Naive thymus-derived CD8-positive, alpha-beta T cell (primary cell): ENCODE measurements at places on chromosomes 3 and 15. TPM values are rescaled to one million over a fixed set of nuclear protein-coding genes. Genes with fewer than 3 reads are reported as not detected.

SQOR gene
- total RNA-seq: 30.4 TPM

LMAN1L gene
- 0.80 TPM for total RNA-seq

LSAMP gene
- total RNA-seq: not detected

FBLN2 gene
- total RNA-seq: 9.5 TPM

BOC gene
- not detected for total RNA-seq

FGF12 gene
- total RNA-seq: not detected

SMCO1 gene
- total RNA-seq: not detected

TLR9 gene
- 2.4 TPM for total RNA-seq

THPO gene
- not detected for total RNA-seq

WDR93 gene
- not detected for total RNA-seq

ADAMTS7 gene
- total RNA-seq: 0.16 TPM

HGD gene
- total RNA-seq: 5.5 TPM

GRCh38 chr15:34608517-34608916 is 25.1 kb upstream of the GOLGA8B start:
- no peak for DNase-seq

- no peak for DNase-seq
Measured at GRCh38 chr3:29145360-29145759, 135.5 kb upstream of the RBMS3 start.

- DNase-seq: no peak
Measured at GRCh38 chr3:14319654-14320182, 82.7 kb upstream of the SLC6A6 start.

DNA sequence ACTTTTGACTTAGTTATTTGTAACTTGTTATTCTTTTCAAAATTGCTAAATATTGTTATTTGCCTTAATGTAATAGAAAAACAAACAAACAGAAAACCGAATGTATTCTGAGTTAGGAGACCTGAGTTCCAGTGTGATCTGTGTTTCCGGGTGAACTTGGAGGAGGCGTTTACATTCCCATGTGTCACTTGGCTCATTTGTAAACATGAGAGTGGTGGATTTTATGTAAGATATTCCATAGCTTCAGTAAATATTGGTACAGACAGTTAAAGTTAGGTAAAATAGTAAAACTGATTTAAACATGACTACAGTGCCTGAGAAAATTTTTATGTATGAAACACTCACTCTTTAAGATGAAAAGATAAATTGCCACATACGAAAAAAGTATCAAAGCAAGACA is 287.3 kb upstream of the POU1F1 start:
- DNase-seq: no peak

- no peak for DNase-seq
Measured at GRCh38 chr3:176740906-176741663, 456.2 kb downstream of the TBL1XR1 start.

DNA sequence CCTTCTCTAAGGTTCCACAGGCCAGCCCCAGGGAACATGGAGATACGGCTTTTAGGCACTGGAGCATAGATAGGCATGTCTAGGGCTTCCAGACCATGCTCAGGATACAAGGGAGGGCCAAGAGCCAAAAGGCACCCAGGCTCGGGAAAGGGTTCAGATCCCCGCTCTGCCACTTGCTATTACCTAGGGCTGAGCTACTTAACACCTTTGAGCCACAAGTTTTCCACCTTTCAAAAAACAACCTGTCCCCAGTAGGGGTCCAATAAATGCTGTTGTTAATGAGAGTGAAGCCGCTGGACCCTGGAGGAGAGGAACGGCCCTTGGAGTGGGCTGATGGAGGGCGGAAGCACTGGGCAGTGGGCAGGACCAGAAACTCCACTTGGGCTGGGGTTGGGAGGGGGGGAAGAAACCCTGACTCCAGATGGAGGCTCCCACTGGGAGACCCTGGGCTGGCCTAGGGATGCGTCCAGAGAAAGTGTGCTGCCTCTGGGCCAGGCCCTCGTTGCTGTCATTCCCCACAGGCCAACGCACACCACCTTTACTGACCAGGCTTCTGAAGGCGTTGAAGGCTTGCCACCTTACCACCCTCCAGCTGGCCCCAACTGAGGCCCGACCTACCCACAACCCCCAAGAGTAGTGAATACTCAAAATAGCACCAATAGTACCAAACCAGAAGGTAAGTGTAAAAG is 8.6 kb upstream of the ITPKA start:
- no peak for DNase-seq

DNA sequence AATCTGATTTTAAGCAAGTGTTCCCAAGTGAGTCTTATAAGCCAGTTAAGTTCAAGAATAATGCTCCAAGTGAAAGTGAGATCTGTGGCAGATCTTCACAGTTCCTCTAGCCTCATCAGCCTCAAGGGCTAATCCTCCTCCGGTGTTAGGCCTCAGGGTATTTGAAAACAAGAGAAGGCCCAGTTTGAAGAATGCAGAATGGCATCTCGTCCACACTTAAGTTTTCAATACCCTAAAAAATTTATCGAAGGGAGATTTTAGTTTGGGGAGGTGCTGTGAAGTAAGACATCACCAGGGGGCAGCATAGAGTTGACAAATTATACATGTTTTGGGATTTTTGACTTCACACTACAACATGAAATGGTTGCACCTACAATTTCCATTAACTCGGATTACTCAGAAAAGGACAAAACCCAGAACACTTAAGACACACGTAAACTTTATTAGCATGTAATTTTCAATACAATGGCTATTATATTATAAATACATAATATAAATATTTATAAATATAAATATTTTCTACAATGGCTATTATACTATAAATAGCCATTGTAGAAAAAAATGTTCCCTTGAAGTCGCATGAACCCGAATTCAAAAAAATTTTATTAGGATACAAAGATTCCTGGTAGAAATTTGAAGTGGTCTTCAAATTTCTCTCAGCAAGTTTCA is 2.3 kb upstream of the TMEM266 start:
- DNase-seq: peak; percentile 30

DNA sequence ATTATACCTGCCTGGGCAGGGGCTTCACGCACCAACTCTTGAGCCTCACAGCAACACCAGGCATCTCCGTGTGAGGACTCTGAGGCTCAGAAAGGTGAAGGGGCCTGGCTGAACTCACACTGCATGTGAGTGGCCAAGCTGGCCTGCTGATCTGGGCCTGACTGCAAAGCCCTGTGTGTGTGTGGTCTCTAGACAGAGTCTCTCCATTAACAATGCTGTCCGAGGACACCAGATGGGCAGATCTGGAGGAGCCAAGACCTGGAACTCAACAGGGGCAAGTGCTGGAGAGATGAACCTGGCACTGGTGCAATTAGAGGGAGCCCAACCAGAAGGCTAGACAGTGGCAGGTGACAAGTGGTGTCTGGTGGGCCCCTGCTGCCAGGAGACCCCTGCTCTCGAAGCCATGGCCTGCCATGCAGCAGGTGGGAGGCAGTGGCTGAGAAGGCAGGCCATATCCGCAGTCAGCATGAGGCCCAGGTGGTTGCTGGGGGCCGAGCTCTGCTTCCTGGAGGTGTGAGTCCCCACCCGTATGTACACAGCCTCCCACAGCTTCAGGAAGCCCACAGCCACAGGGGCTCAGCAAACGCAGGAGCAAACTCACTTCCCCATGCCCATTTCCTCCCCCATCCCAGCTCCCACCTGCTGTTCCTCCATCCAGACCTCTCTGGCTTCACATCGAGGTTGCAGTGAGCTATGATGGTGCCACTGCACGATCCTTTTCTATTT is 39.0 kb downstream of the CYP11A1 start:
- no peak for DNase-seq

DNA sequence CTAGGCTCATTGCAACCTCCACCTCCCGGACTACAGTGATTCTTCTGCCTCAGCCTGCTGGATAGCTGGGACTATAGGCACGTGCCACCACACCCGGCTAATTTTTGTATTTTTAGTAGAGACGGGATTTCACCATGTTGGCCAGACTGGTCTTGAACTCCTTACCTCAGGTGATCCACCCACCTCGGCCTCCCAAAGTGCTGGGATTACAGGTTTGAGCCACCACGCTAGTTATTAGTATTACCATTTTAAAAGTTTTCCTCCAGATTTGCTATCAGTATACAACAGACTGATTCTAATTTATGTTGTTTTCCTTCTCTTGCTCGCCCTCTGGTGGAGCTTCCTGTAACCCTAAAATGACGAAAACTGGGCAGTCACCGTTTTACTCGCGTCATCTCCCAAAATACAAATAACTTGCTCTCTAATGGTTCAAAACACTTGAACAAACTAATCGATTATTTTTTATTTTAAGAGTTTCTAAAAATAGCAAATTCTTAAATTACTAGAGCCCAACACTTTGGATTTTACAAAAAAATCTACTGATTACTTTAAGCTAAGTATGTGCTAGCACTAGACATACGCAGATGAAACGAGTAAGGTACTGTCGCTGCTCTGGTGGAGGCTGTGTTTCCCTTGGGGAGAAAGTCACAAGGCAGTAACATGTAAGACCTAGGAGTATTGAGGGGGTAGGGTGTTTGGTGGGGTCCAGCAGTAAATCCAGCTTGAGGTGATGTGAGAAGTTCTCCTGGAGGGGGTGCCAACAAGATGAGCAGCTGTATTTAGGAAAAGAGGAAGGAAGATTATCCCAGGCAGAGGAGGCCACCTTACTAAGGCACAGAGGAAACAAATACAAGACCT is 203.3 kb downstream of the MBNL1 start:
- peak; percentile 32 for DNase-seq

DNA sequence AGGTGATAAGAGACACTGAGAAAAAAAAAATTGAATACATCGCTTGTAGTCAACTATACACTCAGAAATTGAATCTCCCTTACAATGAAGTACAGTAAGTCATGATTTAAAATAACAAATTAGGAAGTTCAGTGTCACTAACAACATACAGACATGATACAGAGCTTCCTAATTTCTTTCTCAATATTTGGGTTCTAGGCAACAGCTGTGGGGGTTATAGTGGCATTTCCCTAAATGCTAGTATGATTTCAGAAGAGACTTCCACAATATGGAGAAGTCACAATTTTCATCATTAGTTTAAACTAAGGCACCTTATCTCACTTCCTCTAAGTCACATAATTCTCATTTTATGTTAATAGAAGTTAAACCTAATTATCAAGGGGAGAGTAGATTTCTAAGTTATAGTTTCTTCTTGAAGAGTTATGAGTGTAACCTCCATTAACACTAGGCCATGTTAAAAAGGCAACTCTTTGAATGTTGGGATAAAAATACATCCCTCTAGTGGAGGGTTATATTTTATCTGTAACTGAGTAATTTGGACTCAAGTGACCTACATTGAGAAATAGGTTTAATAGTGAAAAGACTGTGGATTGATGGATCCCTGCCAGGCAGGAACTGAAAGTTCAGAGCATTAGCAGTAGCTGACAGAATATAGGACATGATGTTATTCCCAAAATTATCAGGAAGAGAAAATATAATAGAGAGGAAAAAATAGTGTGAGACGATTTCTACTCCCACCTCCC is 286.0 kb upstream of the SUCLG2 start:
- no peak for DNase-seq

DNA sequence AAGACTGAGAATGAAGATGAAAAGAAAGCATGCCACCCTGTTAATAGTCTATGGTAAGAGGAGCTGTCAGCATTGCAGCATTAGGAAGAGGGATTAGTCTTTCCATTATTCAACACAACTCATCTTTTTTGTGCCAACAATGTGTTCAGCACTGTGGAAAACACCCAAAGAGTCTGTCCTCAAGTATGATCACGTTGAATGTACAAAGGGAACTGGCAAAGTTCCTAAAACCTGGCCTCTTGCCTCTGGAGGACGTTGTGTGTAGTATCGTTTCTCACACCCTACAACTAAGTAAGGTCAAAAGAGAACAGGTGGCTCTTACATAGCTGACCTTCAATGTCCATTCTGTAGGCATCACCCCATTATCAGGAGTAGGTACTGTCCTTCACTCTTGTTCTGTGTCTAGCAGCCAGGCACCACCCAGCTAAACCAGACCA is 147.9 kb upstream of the THBS1 start:
- no peak for DNase-seq

DNA sequence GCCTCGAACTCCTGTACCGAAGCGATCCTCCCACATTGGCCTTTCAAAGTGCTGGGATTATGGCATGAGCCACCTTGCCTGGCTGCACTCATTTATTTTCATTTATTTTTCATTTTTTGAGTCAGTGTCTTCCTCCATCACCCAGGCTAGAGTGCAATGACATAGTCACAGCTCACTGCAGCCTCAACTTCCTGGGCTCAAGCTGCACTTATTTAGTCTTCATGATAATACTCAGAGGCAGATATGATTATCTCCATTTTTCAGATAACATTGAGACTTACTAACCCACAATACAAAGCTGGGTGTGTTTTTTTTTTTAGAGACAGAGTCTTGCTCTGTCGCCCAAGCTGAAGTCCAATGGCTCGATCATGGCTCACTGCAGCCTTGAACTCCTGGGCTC is 10.0 kb downstream of the PRKCI start:
- DNase-seq: no peak

DNA sequence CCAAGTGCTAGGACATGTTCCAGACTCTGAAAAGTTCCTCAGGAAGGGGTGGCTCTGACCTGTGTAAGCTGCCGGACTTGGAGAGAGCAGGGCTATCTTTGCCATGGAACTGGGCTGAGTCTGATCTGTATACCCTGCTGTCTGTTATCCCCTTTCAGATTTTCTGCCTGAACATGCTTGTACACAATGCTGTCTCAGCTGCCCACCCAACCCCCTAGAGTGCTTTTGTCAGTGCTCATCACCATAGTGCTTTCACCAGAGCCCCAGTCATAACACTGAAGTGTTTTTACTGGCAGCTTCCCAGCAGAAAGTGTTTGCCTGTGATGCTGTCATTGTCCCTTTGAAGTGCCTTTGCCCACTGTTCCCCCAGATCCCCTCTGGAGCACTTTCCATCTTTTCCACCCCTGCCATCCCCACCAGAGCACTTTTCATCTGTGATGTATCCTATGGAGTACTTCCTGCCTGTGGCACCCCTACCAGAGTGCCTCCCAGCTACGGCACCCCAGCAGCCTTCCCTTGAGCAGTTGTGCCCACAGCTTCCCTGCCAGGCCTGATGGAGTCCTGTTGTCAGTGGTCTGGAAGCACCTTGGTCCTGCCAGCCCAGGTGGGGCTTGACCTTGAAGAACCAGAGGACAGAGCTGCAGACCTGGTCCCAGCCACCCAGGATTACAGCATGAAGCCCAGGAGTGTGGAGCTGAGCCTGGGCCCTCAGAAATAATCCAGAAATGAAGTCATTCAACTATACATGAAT is 397.7 kb downstream of the DIPK2A start:
- DNase-seq: no peak

GRCh38 chr3:78338405-78338804 is 1298.5 kb downstream of the ROBO2 start:
- DNase-seq: no peak

DNA sequence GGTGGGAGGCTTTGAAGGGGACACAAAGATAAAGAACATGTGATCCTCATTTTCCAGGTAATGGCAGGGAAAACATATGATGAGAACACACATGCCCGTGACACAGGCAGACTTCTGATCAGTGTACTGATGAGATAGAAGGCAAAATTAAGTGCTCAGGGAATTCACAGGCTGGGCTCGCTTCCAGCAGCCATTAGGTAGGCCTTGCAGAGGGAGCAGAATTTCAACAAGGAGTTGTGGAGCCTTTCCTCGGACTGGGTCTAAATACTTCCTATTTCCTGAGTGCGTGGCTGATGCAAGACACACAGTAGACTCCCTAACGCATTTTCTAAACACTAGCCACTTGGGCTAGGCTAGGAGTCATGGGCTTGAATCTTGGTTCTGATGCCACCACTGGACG is 74.0 kb upstream of the ETV5 start:
- no peak for DNase-seq

- no peak for DNase-seq
Measured at GRCh38 chr3:156685198-156685597, 10.8 kb downstream of the TIPARP start.

- DNase-seq: no peak
Measured at GRCh38 chr3:33578325-33579177, 138.3 kb upstream of the UBP1 start.
